ENCODE measurements at places on chromosomes 5 and 9. TPM values are rescaled to one million over a fixed set of nuclear protein-coding genes. Genes with fewer than 3 reads are reported as not detected.

DNA sequence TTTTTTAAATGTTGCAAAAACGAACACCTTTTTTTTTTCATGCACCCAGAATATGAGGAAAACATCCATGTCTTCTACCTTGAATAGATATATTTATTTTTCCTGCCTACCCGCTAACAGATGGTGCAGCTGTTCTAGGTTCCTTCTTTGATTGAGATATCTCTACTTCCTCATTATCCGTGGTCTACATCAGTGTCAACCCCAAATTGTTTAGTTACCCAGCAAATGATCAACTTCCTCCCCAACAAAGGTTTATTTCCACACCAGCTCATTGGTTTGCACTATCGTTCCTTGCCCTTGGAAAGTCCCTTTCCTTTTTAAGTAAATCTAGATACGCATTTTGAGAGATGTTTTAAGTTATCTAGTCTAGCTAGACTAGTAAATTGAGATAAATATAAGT lies 166.4 kb downstream of the PRR16 start:
- DNase-seq = no peak

GRCh38 chr9:97176206-97176605 lies 131.3 kb upstream of the CCDC180 start:
- no peak for DNase-seq

DNA sequence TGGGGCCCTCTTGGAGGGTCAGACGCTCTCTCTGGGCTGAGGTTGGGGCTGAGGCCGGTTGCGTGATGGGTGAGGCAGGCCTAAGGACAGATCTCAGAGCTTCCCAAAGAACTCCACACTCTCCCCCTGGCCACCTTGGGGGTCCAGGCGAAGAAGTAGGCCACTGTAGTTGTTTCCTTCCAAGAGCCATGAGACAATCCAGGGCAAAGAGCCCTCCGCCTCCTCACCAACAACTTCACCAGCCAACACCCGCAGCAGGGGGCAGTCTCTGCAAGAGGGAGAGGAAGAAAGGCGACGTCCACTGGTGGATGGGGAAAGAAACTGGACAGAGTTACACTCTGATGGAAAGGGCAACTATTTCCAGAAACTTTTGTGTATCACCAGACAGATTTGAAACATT lies 10.7 kb downstream of the SLC35A4 start:
- DNase-seq = no peak

The IRX1 gene
- 10.3 TPM for total RNA-seq

GRCh38 chr5:159331093-159331973 lies 1.0 kb upstream of the IL12B start:
- no peak for DNase-seq

The TAF11L10 gene
- total RNA-seq = not detected

The IFNA21 gene
- total RNA-seq = not detected

DNA sequence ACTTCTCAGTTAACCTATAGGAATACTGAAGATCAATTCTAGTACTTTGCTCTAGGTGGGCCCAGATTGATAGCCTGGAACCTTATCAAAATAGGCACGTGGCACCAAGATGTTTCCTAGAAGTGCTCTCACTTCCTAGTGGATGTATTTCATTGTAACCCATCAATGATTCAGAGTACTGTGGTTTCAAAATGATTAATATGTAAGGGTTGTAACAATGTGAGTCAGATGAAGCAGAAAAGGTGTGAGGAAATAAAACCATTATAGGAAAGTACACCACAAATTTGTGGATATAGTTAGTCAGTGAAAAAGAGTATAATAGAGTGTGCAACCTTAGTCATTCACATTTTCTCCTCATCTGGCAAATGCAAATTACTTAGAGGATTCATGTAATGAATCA lies 177.3 kb upstream of the FST start:
- no peak for DNase-seq

DNA sequence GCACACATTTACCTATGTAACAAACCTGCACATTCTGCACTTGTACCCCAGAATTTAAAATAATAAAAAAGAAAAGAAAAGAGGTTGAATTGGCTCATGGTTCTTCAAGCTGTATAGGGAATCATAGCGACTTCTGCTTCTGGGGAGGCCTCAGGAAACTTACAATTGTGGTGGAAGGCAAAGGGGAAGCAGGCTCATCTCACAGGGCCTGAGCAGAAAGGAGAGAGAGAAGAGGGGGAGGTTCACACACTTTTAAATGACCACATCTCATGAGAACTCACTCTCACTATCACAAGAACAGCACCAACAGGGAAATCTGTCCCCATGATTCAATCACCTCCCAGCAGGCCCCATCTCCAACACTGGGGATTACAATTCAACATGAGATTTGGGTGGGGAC lies 214.6 kb downstream of the CDK5RAP2 start:
- no peak for DNase-seq

DNA sequence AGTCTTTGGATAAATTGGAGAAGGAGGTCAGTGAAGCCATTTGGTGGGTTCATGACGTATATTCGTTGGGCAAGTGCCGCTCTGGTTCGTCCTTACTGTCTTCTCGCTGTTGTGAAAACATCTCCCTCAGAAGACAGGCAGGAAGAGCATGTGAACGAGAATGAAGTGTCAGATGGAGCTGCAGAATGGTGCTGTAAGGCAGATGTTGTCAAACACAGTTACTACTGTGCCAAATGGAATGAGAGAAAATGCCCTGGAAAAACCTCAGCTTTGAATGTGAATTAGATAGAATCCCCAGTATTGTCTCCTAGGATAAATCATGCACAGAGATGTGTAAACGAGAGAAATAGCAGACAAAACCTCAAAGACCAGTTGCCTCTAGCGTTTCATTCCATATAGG lies 121.5 kb downstream of the CAMK4 start:
- DNase-seq = no peak

The NOP16 gene
- not detected for total RNA-seq

GRCh38 chr9:116954731-116955130 lies 267.6 kb downstream of the TRIM32 start:
- no peak for DNase-seq
